NCI-H1105 (cell line): ENCODE measurements at places on chromosomes 13 and 19.

DNA sequence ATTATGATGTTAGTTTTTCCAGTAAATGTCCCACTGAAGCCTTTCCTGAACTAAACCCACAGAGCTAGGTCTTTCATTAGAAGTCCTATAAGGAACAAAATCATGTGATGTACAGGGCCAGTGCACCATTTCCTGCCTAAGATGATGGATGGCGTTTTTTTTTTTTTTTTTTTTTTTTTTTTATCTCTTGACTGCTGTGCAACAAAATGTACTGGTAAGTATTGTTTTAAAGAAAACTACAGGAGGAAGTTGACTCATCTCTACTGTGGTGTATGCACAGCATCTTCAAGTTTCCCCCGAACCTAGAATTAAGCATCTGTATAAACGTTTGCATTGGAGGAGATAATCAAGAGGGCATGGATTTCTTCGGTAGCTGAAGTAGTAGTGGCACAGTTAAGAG, 197.5 kb downstream of the NBEA start:
- no peak for DNase-seq

DNA sequence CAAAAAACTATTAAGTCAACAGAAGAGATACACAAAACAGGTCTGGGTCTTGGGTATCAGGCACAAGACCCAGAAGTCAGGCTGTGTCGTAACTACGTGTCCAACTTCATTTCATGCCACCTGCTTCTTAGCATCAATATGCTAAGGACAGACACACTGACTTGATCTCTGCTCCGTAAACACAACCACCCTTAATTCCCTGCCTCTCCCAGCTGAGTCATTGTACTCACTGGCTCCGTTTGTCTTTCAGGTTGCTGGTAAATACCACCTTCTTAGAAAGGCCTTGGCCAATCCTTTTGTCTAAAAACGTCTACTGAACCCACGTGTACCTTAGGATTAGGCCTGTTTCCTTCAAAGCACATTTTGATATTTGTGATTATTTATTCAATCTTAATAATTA, 726.2 kb downstream of the PCDH9 start:
- no peak for DNase-seq

DNA sequence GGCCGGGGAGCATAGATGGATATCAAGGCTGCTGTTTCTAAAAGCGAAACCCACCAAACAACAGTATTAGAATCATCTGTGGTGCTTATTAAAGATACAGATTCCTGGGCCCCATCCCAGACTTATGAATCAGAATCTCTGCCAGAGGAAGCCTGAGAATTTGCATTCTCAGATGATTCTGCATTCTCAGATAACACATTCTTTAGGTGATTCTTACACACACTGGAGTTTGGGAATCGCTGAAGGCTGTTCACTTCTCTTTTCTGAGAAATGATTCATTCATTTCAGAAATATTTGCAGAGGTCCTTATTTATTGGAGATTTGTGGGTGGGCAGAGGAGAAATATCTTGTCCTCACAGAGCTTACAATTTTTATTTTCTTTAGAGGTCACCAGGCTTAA, 24.4 kb downstream of the ALOX5AP start:
- DNase-seq: no peak

GRCh38 chr13:67574320-67575233, 344.4 kb upstream of the PCDH9 start:
- DNase-seq: no peak

GRCh38 chr13:111121506-111121905, 6.4 kb downstream of the ARHGEF7 start:
- DNase-seq: no peak

DNA sequence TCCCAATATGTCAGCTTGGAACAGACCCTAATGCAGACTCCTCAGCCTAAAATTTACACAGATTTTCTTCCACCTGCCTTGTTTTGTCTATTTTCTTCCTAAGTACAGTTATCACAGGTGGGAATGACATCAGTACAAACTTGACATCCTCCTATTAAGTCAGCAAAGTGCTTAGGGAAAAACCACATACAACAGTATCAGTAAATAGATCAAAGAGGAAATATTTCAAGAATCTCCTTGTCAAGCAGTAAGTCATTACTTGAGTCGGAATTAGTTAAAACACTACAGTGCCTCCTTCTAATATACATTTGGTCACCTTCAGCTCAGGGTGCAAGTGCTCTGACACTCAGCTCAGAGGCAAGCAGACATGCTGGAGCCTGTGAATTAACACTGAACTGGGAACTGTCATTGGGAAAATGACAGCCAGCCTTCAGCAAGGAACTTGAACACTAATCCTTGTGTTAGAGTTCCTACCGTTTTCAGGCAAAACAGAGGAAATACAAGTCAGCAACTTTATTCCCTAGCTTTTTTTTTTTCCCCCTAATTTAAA, 394.3 kb upstream of the HTR2A start:
- DNase-seq: no peak

DNA sequence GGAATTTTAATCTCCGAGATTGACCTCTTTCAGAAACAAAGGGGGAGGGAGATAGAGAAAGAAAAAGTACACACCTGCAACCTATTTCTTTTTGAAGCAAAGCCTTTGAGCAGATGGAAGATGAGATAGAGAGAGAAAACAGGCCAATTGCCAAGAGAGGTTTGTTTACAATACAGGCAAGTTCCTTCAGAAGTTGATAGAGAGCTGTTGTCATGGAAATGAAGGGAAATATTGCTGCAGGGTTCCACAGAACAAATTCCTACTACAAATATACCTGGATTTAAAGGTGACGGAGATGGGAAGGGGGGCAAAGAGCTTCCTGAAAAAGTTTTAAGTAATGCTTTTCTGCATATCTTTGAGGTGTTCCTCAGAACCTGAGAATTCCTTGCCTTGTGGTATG, 388.4 kb downstream of the NDFIP2 start:
- peak; percentile 51 for DNase-seq

- DNase-seq: no peak
Measured at GRCh38 chr13:34425327-34425949, 516.6 kb upstream of the NBEA start.

- DNase-seq: no peak
Measured at GRCh38 chr13:90562443-90562842, 785.0 kb upstream of the MIR17HG start.

GRCh38 chr19:29781386-29782259, 30.2 kb upstream of the CCNE1 start:
- no peak for DNase-seq
